ENCODE measurements at places on chromosomes 2 and 18. TPM values are rescaled to one million over a fixed set of nuclear protein-coding genes. Genes with fewer than 3 reads are reported as not detected.

Gene FAP
- total RNA-seq = 24.7 TPM

Gene FZD7
- total RNA-seq = 7.8 TPM

DNA sequence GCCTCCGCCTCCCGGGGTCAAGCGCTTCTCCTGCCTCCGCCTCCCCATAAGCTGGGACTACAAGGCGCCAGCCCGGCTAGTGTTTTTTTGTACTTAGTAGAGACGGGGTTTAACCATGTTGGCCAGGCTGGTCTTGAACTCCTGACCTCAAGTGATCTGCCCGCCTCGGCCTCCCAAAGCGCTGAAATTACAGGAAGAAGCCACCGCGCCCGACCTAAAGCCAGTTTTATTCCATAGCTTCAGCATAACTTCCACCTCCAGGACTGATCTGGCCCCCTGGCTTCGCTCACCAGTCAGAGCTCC, 783 bp upstream of the TXNL4A start:
- DNase-seq = no peak

Gene REG1B
- total RNA-seq = 2.6 TPM

Data from mesenteric fat pad (tissue), 1 donor.